ENCODE measurements at places on chromosomes 3 and 15. TPM values are rescaled to one million over a fixed set of nuclear protein-coding genes. Genes with fewer than 3 reads are reported as not detected.
A peak's percentile ranks its signal among the peaks of the same experiment; 100 is the strongest.

- no peak for DNase-seq
Observed at GRCh38 chr3:174120997-174121396, 723.5 kb downstream of the NLGN1 start.

DNA sequence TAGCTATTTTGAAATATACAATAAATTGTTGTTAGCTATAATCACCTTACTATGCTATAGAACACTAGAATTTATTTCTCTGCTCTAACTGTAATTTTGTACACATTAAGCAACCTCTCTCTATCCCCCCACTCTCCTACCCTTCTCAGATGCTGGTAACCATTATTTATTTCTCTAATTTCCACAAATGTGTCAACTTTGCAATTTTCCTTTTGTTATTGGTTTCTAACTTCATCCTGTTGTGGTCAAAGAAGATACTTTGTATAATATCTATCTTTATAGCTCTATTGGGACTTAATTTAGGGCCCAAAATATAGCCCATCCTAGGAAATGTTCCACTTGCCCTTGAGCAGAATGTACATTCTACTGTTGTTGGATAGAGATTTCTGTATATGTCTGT, 229.3 kb downstream of the SATB1 start:
- no peak for DNase-seq

FOXB1 gene
- polyA plus RNA-seq = not detected

DNA sequence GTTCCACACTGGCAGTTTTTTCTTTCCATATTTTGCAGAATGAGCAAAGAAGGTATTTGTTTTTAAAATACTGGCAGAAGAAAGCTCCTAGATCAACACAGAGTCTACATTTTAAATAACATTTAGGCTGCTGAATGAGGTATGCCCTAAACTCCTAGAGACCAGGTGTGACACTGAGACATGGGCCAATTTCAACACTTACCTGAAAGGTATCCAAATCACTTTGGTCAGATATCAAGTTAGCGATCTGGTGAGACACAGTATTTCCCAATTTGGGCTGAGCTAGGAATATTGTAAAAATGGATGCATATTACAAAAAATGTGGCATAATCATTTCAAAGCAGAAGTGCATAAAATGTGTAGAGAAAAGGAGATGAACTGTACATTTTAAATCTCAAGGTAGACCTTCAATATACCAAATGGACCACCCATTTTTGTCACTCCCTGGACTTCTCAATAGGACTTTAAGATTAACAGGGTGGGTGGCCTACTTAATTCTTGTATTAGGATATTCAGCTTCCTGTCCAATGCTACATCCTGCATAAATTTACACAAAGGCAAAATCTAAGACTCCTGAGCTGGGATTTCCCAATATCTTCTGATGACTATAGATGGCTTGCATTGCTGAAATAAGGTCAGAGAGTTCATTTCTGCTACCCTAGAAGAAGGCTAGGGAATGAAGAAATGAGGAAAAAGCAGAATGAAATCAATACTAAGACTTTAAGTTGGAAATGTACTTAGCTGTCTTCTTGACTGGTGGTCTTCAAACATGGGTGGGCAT, 487.8 kb downstream of the FOXP1 start:
- no peak for DNase-seq

DNA sequence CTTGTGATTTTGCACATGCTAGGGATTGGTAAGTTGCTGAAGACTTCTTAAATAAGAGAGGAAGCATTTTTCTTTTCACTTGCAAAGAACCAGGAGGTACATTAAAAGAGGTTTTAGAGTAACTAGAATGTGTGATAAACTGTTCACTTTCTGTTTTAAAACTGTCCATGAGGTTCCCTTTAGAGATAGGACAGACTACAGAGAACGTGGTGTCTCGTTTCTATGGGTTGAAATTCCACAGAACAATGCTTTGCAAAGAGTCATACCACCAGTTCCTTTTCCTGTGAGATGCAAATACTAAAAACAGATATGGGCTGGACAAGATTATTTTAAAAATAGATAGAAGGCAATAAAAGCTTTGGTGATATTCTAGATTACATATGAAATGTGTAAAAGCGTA, 372.8 kb downstream of the TIGIT start:
- no peak for DNase-seq

- DNase-seq = no peak
Observed at GRCh38 chr15:76376029-76376428, 39.5 kb downstream of the ISL2 start.

C3orf33 gene
- 2.0 TPM for polyA plus RNA-seq

RBPMS2 gene
- 0.67 TPM for polyA plus RNA-seq

DNA sequence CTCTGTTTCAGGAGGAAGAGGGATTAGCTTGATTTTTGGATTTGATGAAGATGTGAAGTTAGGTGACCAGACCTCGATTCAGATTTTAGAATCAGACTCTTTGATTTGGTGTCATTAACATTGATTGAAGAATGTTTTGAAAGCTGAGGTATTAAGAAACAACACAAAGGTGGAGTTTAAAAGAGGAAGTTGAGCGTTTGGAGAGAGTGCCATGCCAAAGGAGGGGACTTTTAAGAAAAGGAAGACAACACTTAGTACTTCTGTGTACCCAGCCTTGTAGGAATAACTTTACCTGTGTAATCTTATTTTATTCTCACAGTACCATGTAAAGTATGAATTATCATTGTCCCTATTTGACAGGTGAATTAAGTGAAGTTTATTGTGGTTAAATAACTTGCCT, 34.4 kb downstream of the PPARG start:
- no peak for DNase-seq

- DNase-seq = no peak
Observed at GRCh38 chr3:61029194-61029593, 222.1 kb downstream of the FHIT start.

GOLGA8R gene
- polyA plus RNA-seq = 1.1 TPM

SI gene
- not detected for polyA plus RNA-seq

- no peak for DNase-seq
Observed at GRCh38 chr15:42932833-42933515, 12.4 kb upstream of the TTBK2 start.

- no peak for DNase-seq
Observed at GRCh38 chr3:147702509-147702908, 293.3 kb downstream of the ZIC1 start.

GPR87 gene
- not detected for polyA plus RNA-seq

C3orf85 gene
- not detected for polyA plus RNA-seq

LYZL4 gene
- not detected for polyA plus RNA-seq

CACNA1D gene
- polyA plus RNA-seq = 0.18 TPM

- DNase-seq = no peak
Observed at GRCh38 chr15:89361451-89362202, 27.0 kb upstream of the POLG start.

CCRL2 gene
- polyA plus RNA-seq = not detected

GRCh38 chr3:123876858-123877257, 7.3 kb downstream of the MYLK start:
- DNase-seq = no peak

DNA sequence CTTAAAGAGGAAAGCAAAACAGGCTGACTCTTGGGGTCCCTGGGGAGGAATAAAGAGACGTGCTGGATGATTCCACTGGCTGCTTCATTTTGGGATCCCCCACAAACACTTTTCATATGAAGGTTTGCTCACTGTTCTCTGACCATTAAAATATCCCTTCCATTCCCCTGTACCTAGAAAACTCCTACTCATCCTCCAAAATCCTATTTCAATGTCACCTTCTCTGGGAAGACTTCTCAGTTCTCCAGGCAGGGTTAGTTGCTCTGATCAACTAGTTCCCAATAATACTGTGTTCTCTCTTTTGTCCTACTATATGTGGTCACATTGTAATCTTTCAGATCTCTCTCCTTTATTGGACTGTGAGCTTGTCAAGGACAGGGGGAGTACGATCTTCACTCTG, 19.0 kb downstream of the LARP6 start:
- DNase-seq = no peak

- DNase-seq = peak; percentile 78
Observed at GRCh38 chr3:43001094-43001553, 22.0 kb downstream of the GASK1A start.

GRCh38 chr15:75208501-75209288, 7.0 kb downstream of the C15orf39 start:
- no peak for DNase-seq

GRCh38 chr15:55916666-55917409, 76.6 kb downstream of the NEDD4 start:
- DNase-seq = peak; percentile 75

- DNase-seq = peak; percentile 82
Observed at GRCh38 chr3:73727117-73727821, 102.5 kb upstream of the PDZRN3 start.

NT5DC2 gene
- polyA plus RNA-seq = 186 TPM

- DNase-seq = no peak
Observed at GRCh38 chr15:71508081-71508682, 302.2 kb upstream of the NR2E3 start.

DNA sequence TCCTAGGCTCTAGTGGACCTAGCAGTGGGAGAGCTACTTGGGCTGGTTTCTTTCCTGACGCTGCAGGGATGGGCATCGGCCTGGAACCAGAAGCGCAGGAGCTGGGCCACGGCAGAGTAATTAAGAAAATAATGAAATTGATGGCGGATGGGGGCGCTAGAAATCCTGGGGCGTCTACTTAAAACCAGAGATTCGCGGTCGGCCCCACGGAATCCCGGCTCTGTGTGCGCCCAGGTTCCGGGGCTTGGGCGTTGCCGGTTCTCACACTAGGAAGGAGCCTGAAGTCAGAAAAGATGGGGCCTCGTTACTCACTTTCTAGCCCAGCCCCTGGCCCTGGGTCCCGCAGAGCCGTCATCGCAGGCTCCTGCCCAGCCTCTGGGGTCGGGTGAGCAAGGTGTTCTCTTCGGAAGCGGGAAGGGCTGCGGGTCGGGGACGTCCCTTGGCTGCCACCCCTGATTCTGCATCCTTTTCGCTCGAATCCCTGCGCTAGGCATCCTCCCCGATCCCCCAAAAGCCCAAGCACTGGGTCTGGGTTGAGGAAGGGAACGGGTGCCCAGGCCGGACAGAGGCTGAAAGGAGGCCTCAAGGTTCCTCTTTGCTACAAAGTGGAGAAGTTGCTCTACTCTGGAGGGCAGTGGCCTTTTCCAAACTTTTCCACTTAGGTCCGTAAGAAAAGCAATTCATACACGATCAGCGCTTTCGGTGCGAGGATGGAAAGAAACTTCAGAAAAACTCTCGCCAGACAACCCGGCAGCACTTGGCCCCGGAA, 6.1 kb downstream of the SOX14 start:
- DNase-seq = no peak

- DNase-seq = no peak
Observed at GRCh38 chr3:68139897-68140296, 485.5 kb upstream of the SUCLG2 start.

- no peak for DNase-seq
Observed at GRCh38 chr3:139732729-139733128, 55.0 kb upstream of the NMNAT3 start.

FAM3D gene
- polyA plus RNA-seq = not detected

MLF1 gene
- polyA plus RNA-seq = 7.4 TPM

DNA sequence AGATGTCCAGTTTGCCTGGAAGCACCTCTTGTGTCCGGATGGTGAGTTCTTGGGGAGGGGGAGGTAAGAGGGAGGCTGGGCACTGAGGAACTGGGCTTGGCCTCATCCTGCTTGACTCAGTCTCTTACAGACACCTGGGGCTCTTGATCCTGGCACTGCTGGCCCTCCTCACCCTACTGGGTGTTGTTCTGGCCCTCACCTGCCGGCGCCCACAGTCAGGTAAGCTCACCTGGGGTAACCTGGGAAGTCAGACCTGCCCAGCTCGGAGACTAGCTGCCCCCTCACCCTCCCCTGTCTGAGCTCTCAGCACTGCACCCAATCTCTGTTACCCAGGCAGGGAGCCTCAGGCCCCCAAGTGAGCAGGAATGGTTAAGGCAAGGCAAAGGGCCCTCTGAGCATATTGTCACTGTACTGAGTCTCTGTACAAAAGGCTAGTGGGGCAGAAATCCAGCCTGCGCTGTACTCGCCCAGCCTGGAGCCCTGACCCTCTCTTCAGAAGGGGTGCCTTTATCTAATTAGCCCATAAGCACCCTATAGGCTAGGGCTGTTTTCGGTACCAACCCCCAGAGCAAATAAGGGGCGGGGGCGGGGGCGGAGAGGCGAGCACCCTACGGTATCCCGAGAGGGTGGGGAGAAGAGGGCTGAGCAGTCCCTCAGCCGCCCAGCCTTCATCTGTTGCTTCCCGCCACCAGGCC, 2.2 kb upstream of the IL17RC start:
- DNase-seq = no peak

DNA sequence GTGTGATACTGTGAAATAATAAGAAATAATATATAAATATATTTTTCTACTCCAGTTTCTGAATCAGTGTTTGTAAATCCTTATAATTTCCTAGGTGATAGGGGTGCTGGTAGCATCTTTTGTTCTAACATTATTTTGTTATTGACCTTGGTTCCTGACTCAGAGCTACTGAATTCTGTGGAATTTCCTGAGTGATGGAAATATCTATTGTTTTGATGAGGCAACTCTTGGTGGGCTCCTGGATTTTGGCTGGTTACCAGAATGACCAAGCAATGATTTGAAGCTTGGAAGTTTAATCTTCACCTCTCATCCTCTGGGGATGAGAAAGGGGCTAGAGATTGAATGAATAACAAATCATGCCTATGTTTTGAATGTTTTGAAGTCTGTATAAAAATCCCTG, 377.3 kb downstream of the LPP start:
- no peak for DNase-seq

DNA sequence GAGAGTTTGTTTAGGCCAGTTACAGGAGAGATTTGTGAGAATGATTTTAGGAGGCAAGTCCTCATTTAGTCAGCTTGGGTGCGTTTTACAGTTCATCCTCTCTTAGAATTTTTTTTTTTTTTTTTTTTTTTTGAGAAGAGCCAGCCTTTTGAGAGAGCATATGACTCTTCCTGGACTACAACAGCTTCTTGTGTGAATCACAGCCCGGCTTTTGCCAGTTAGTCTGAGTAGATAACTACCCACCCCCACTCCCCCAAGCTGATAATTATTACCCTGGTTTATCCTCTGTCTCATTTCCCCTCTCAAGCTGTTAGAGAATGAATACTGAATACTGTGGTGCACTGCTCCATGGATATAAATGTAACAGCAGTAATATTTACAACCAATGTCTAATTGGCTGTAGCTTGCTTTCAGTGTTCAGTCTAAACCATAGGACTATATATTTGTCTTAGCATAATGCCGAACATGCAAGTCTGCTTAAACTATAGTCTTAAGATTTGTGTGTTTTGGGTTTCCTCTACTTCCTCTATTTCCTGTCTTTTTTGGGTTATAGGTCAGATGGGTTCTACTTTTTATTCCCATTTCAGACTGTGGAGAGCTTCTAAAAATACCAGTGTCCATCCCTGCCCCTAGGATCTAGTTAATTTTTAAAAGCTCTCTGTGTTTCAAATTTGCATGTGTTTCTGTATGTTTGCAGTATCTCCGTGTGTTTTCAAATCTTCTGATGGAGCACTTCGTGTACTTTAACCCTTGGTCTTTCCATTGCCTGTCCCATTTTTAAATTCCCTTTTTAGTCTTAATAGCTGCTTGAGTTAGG, 8.0 kb downstream of the CHD2 start:
- DNase-seq = peak; percentile 65

DNA sequence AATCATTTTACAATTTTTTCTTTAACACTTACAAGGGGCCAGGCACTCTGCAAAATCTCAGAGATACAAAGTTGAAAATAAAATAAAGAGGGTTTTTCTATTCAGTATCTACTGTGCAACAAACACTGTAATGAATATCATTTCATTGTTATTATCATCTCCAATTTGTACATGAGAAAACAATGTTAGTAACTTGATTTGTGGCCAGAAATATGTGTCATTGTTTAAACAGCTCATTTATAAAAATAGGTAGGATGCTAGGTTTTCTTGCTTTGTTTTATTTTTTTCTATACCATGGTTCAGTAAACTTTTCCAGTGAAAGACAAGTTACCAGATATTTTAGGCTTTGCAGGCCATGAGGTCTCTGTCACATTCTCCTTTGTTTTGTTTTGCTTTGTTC, 318.1 kb upstream of the UBE2E2 start:
- DNase-seq = no peak

REC114 gene
- not detected for polyA plus RNA-seq

- DNase-seq = no peak
Observed at GRCh38 chr3:72111265-72112205, 326.6 kb upstream of the PROK2 start.

Measured in BJ (cell line).